Osteoblast (primary cell): ENCODE measurements at places on chromosomes 3 and 15. TPM values are rescaled to one million over a fixed set of nuclear protein-coding genes. Genes with fewer than 3 reads are reported as not detected.

DNA sequence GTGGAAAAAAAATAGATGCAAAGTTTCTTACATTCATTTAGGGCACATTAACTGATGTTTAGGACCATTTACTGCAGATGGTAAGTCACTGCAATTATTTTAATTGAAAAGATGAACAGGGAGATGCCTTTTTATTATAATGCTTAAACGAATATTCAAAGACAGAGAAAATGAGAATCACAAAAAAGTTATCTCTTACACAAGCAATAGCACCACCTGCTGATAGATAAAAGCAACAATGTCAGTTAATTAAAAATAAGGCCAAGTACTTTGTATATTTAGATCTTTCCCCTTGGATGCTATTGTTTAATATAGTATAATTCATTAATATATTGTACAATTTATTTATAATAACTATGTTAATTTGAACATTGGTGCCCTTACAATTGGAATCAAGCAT lies 55.9 kb downstream of the IFT80 start:
- no peak overlapping the region for H3K27ac ChIP-seq
- H3K27me3 ChIP-seq: no peaks in the 10 kb centered on the region
- no peak overlapping the region for H3K4me3 ChIP-seq
- no peaks in the 10 kb centered on the region for H3K4me1 ChIP-seq
- H3K36me3 ChIP-seq: no peaks in the 10 kb centered on the region

DNA sequence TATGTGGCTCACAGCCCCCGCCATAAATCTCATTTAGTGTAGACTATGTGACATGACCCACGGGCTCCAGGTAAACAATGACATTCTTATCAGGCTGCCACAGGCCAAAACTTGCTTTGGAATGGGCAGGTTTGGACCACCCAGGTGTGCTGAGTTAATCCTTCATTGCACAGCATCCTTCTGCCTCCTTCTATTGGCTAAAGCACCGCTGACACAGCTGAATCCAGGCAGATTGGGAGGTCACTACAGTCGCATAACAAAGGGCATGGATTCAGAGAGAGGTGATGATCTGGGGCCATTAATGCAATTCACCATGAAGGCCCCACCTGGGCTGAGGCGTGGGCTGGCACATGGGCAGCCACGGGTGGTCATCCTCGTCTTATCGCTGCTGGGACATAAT lies 47.8 kb upstream of the GALNT15 start:
- H3K27me3 ChIP-seq: no peaks in the 10 kb centered on the region
- no peak overlapping the region for H3K4me3 ChIP-seq
- H3K36me3 ChIP-seq: no peaks in the 10 kb centered on the region
- H3K4me1 ChIP-seq: peaks cover 38% of the 10 kb centered on the region
- H3K27ac ChIP-seq: no peak overlapping the region

IP6K2 gene
- total RNA-seq: 38.0 and 44.9 TPM in 2 replicates

GRCh38 chr15:63145426-63145825 lies 11.9 kb downstream of the RPS27L start:
- peaks cover 62% of the 10 kb centered on the region for H3K36me3 ChIP-seq
- H3K4me3 ChIP-seq: no peak overlapping the region
- H3K4me1 ChIP-seq: peaks cover 5% of the 10 kb centered on the region
- no peak overlapping the region for H3K27ac ChIP-seq
- H3K27me3 ChIP-seq: no peaks in the 10 kb centered on the region

TUSC7 gene
- total RNA-seq: not detected in 2 replicates
